ENCODE measurements at places on chromosomes 1 and 21.

- DNase-seq: no peak
Measured at GRCh38 chr1:224626042-224626441, 9.9 kb downstream of the CNIH3 start.

- no peak for DNase-seq
Measured at GRCh38 chr1:79281442-79281841, 274.9 kb upstream of the ADGRL4 start.

DNA sequence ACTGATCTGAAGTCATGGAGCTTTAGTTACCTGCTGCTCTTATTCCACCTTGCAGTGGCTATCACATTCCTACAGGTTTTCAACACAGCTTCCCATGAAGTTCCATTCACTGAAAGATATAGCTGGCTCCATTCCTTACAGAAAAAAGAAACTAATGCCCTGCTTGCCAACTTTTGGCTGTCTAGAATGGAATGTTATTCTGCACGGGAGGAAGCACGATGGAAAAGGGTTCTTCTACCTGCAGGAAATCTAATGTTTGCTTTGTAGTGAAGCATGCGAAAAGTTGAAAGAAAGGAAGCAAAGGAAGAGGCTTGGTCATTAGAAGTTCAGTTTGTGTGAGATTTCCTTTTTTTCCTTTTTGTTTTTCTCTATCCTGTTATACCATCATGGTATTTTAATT is 32.6 kb downstream of the GIPC2 start:
- no peak for DNase-seq

DNA sequence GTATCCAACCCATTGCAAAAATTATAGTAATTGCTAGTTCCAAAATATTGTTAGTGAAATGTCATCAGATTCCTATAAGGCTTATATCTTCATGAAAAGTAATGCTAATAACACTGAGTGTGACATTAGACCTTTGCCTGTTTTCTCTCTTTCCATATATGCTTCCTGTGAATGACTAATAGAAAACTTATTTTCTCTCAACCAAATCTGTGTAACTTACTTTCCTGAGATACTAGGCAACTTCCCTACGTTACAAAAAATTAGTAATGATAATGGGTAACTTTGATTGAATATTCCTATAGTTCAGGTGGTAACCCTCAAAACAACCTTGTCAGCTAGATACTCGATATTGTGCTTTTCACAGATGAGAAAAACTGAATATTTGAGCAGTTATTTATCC is 124.2 kb upstream of the HNRNPU start:
- no peak for DNase-seq

Measured in NCI-H1436 treated with DMSO at 0.1 percent for 48 hours (cell line).